ENCODE measurements at places on chromosomes 11 and 22. TPM values are rescaled to one million over a fixed set of nuclear protein-coding genes. Genes with fewer than 3 reads are reported as not detected.

- DNase-seq, result no peak
Measured at GRCh38 chr22:26377170-26377830, 51.8 kb upstream of the ASPHD2 start.

UBE2L6 gene
- polyA plus RNA-seq, result 36.5 TPM

IGSF9B gene
- polyA plus RNA-seq, result 4.4 TPM

- no peak for DNase-seq
Measured at GRCh38 chr11:104319396-104319795, 155.4 kb upstream of the PDGFD start.

POU2AF2 gene
- not detected for polyA plus RNA-seq

DNA sequence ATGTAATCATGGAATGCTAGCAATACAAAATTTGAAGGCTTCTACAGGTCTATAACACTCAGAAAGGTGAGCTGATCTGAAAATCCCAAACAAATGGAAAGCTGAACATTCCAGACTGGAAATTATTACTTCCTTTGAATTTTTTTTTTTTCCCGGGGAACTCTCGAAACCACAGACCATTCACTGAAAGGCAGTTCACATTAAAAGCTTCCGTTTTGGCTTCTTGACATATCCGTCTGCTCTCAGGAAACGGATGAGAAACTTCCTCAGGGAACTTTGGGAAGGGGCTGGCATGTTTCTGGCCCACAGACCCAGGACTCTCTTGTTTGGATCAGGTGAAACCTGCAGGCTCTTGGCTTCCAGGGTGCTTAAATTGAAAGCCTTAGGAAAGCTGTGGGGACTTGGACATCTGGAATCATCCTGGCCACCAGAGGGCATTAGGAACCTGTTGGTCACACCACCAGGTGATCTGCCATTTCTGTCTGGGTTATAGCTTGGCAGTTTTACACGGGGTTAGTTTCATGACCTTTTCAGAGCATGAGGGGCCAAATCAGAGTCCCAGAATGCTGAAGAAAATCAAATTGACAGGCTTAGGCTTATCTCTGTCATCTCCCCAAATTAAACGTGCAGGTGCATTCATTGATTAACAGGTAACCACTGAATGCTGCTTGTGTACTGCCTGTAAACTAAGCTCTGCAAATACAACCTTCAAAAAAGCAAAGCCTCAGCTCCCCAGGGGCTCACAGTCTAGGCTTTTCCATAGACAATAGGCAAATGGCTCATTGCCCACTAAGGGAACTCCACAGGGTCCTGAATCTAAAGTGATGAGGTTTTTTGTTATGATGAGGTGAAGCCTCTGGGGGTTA lies 22.7 kb upstream of the GRAMD1B start:
- no peak for DNase-seq

DNA sequence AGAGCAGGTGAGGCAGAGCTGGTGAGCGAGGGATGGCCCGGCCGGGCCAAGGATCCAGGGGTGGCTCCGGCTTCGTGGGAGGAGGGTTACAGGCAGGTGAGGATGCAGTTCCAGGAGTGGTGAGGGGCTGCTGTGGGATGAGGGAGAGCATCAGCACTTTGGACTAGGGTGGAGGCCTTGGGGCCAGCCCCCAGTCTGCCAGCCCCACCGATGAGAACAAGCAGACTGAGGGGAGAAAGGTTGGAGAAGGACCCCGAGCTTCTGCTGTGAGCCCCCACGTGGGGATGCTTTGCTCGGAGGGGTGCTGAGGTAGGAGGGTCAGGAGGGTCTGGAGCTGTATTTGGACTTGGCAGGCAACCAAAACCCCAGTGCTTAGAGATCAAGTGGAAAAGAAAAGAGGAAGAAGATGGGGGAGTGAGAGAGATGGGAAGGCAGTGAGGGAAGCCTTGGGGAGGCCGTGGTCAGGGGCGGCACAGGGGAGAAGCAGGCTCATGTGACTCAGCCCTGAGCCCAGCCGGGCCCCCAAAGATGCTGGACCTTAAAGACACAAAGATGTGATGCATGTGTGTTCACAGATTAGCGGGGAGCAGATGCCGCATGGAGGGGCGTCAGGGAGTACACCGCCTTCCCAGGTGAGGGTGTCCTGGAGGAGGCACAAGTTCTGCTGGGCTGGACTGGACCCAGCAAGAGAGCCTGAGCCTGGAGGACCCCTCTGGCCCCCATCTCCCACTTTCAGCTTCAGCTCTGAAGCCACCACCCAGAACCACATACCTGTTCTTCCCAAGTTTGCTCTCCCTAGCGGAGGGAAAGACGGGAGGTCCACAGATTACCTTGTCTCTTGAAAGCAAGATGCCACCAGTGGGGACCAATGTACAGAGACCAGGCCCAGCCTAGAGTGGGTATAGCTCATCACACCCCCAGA lies 91.3 kb downstream of the CDKN1C start:
- DNase-seq, result no peak

TTC36 gene
- 2.3 TPM for polyA plus RNA-seq

DNA sequence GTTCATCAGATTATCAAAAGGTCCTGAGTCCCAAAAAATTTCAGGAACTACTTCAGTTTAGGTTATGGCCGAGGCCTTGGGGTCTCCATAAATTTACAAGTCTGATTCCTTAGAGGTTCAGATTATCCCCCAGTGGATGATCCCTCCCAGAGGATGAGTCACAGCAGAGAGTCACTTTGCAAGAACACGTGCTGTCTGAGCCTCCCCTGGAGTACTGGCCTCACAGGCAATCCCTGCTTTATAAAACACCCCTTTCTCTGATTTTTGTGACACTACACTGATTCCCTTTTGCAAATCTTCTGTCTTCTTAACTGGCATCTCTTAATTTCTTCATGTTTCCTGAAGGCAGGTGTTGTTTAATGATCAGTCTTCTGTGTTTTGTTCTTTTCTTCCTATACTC lies 45.3 kb downstream of the CCDC34 start:
- no peak for DNase-seq

DNA sequence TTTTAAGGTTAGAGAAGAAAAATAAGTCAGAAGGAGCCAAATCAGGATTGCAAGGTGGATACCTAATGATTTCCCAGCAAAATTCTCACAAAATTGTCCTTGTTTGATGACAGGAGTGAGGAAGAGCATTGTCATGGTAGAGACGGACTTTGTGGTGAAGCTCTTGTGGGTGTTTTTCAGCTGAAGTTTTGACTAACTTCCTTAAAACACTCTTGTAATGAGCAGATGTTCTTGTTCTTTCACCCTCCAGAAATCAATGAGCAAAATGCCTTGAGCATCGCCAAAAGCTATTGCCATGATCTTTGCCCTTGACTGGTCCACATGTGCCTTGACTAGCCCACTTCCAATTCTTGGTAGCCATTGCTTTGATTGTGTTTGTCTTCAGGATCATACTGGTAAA lies 20.0 kb downstream of the CALCB start:
- DNase-seq, result no peak

GRCh38 chr11:94544646-94545263 lies 1.0 kb downstream of the FUT4 start:
- DNase-seq, result no peak

DNA sequence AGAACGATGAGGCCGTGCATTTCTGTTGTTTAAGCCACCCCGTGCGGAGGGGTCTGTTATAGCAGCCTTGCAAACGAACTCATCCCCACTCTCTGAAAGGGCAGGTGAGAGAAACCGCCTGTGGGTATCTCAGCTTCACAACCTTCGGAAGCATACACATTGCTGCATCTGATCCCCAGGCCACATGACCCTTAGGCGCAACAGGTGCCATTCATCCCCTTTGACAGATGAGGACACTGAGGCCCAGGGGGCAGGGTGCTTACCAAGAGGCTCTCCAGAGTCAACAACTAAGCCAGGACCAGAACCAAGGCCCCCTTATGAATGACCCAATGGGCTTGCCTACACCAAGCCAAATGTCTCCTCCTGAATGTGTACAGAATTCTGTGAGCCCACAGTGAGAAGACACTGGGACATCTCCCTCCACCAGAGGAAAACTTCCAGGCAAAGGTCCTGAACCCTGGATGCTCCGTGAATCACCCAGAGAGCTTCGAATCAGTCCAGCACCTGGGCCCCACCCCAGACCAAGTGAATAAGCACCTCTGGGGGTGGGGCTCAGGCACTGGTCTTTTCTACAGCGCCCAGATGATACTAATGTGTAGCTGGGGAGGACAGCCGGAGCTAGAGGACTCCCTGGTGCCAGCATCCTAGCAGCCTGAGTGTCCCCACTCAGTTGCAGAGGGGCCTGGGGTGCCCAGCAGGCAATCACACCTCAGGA lies 83.2 kb downstream of the BUD13 start:
- DNase-seq, result no peak

GRCh38 chr22:27097933-27098332 lies 440.5 kb downstream of the MIAT start:
- DNase-seq, result no peak

DNA sequence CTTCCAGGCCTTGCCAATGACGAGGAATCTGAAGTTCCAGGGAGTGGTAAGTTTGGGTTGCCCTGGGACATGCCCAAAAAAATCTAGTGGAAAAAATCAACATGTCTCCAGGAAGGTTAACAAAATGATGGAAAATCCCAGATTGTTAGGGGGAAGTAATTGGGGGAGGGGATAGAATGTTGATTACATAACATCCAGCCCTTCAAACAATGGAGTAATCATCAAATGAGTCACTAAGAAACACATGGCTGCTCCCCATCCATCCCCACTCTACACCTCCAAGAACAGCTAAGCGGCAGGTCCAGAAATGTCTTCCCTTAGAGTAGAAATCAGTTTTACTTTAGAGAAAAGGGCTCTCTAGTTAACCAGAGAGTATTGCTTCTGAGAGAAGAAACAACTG lies 94.9 kb downstream of the ETS1 start:
- DNase-seq, result no peak

DNA sequence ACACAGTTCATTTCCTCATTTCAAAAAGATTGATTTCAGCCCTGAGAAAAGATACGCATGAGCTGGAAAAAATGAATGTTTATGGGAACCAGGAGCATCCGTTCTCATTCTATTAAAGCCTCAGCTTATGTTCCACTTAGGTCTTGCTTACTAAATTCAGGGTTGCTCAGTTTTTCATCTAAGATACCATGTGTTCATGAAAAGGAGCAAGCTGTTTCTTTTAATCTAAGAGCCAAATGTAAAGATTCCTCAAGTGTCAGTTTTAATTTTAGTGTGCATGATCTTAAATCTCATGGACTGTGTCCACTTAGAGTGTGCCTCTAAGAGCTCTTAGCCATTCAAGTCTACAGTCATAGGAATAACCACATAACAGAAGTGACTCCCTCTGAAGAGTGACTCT lies 141.5 kb upstream of the ARHGAP42 start:
- DNase-seq, result no peak

GTSE1 gene
- 13.3 TPM for polyA plus RNA-seq

DNA sequence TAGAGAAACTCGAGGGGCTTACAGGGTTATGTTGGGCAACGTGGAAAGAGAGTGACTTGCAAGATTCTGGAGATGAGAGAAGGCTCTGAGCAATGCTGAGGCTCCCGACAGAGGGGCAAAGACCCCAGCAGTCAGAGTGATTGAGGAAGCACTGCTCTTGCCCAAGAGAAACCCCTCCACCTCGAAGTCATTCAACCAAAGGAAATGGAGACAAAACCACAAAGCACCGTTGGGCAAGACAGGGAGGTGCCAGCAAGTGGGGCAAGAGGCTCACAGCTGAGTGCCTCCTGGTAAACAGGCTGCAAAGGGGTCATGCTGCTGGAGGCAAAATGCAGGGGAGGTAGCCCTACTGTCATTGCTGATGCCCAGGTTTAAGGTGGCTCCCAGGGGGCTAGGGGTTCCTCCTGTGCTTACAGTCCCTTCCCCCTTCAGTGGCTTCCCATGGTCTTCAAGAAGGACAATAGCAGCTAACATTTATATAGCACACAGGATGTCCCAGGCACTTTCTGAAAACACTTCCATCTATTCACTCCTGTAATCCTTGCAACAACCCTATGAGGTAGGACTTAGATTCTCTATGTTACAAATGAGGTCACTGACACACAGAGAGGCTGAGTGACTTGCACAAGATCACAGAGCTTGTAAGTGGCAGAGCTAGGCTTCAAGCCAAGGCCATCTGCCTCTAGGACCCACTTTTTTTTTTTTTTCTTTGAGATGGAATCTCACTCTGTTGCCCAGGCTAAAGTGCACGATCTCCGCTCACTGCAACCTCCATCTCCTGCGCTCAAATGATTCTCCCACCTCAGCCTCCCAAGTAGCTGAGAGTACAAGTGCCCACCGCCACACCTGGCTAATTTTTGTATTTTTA lies 18.1 kb upstream of the MYH9 start:
- no peak for DNase-seq

ANKK1 gene
- 0.12 TPM for polyA plus RNA-seq

DNA sequence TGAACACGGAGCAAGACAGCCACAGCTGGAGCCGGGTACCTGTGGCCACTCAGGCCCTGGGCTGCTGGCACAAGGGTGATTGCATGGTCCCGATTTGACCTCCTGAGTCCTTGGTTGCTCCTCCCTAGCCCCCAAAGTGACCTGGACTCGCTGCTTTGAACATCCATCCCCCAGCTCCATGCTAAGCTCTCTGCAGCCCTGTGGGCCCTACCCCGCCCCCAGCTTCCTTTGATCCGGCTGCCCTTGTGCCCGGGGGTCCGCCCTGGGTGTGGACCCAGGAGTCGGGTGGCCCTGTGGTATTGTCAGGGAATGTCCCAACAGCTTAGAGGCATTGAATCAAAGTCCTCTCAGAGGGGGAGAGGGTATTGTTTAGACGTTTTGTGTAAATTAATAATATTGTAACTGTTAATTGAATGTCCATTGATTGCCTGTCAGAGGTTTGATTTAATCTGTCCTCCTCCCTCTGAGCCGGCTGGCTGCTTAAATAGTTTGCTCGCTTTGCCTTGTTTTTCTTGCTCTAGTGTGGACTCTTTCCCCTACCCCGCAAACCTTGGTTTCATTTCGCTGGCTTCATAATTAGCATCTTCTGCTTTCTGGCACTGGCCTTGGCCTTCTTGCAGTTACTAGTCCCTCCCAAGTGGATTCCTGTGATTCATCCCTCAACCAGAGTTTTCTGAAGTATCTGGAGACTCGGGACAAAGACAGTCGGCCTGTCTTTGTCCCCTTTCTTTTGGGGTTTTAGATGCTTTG lies 20.7 kb downstream of the GRIK4 start:
- DNase-seq, result no peak

Data from left renal pelvis (tissue), 4 donors.